ENCODE measurements at places on chromosomes 7 and 10.

- no peak for DNase-seq
Observed at GRCh38 chr7:110204527-110204926, 886.4 kb upstream of the LRRN3 start.

DNA sequence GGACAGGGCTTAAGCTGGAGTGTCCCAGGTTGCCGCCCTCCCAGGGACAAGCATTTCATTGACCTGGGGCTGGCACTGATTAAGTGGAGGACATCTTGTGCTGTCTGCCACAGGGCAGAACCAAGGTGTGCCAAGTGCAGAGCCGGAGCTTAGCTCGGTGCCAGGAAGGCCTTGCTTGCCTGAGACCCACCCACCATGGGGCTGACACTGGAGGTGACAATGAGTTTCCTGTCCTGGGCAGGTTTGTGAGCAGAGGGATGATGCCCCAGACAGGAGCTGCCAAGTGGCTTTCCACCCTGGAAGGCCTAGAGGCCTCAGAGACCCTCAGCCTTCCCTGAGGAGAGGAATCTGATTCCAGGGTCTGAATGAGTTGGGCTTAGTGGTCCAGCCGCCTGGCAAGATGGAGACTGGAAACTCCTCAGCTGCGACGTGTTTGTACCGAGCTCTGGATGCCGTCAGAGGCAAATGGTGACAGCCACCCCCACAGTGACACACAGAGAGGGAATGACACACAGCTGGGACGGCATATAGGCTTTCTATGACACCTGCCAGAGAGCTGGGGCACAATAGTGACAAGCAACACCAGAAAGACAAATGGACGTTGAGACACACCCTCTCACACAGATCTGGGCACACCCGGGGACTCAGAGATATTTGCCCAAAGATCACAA is 2.6 kb downstream of the ADCYAP1R1 start:
- no peak for DNase-seq

DNA sequence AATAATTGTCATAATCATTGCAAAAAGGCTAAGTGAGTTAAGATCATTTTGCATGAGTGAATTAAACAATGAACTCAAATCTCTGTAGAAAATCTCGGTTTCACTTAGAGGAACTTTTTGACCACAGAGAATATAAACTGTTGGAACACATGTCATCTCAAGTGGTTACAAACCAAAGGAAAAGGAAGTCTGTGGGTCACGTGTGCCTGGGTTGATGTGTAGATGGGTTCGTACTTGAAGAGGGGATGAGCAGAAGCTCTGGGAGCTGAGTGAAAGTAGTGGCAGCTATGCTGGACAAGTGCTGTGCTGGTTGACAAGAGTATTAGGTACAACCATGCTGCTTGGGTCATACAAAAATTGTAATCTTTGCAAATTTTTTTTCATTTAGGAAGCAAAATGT is 35.0 kb downstream of the GLRX3 start:
- no peak for DNase-seq

- DNase-seq: peak; percentile 32
Observed at GRCh38 chr10:98587156-98587837, 140.6 kb upstream of the HPS1 start.

GRCh38 chr10:7458556-7458955 is 47.7 kb upstream of the SFMBT2 start:
- DNase-seq: peak; percentile 58

GRCh38 chr10:15097011-15097812 is at the start of gene RPP38:
Gene RPP38 (plus strand): TSS chr10:15097355. CDS start chr10:15103315, 5,960 bp downstream.
- DNase-seq: peak; percentile 98

DNA sequence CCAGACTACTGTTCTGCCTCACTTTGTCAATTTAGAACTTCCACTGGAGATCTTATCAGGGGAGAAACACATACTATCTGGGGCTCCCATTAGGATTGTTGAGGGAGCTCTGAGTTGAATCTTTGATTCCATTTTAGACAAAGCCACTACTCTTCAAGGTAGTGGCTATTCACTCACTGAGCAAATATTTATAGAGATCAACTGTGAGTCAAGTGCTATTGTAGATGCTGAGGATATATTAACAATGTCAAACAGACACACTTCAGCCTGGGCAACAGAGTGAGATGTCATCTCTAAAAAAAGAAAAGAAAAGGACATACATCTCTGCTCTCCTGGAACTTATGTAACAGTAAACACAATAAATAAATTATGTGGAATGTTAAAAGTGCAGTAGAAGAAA is 315.3 kb downstream of the PTEN start:
- DNase-seq: no peak

DNA sequence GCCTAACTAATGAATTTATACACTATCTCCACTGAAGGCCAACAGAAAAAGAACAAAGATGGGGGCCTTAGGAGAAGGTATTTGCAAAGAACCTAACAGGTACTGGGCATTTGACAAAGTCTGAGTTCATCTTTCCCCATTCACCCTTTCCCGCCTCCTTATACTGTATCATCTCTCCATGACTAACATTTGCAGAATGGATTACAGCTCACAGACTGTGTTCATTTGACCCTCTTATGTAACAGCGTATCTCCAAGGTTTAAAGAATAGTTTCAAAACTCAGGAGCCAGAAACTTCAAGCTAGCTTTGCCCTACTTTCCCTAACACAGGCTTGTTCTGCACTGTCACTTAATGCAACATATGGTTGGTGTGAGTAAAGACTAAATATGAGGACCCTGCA is 238.7 kb upstream of the CELF2 start:
- peak; percentile 59 for DNase-seq

- peak; percentile 56 for DNase-seq
Observed at GRCh38 chr7:85750454-85750949, 563.6 kb upstream of the SEMA3D start.

GRCh38 chr7:157767506-157768197 is 430.8 kb downstream of the DNAJB6 start:
- DNase-seq: no peak

GRCh38 chr10:3893901-3894563 is 109.0 kb upstream of the KLF6 start:
- DNase-seq: no peak

- DNase-seq: no peak
Observed at GRCh38 chr10:96493254-96493653, 20.5 kb downstream of the TLL2 start.

GRCh38 chr10:92699518-92700381 is 10.0 kb downstream of the HHEX start:
- peak; percentile 60 for DNase-seq

DNA sequence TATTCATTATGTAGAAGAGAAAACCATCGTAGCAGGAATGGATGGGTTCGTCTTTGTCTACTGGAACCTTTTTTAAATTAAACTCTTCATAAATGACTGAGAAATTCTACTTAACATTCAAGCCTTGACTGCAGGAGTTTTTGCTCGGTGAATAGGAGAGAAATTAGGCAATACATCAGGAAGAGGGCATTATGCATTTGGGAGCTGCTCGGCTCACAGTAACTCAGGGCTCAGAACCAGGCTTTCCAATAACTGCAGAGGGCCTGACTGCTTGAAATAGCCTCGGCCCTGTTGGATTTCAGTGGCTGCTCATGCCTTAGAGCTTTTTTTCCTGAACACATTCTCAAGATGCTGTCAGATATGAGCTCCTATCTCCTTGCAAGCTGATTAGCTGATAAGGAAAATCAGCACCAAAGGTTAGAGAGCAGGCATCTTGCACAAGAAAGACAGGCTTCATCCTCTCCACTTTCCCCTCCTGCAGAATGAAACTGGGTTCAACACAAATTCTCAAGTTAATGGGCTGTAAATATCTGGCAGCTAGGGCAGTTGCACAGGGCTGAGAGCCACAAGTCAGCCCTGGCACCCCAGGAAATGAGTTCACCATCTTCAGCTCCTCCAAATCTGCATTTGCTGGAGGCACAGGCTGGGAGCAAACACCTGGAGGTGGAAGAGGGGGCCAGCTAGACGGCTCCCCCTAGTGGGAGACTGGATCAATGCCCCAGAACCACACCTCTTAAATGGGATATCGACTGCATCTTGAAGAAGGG is 24.3 kb downstream of the TECTB start:
- DNase-seq: peak; percentile 67

All from GM23248 (cell line).